Left ventricle myocardium inferior (tissue), 1 donor: ENCODE measurements at places on chromosomes 1 and 21. TPM values are rescaled to one million over a fixed set of nuclear protein-coding genes. Genes with fewer than 3 reads are reported as not detected.

Gene LEMD1
- not detected for total RNA-seq

- H3K4me3 ChIP-seq = no peak overlapping the region
- H3K27ac ChIP-seq = no peak overlapping the region
- no peaks in the 10 kb centered on the region for H3K36me3 ChIP-seq
Observed at GRCh38 chr1:184351416-184351975, 35.3 kb upstream of the C1orf21 start.

DNA sequence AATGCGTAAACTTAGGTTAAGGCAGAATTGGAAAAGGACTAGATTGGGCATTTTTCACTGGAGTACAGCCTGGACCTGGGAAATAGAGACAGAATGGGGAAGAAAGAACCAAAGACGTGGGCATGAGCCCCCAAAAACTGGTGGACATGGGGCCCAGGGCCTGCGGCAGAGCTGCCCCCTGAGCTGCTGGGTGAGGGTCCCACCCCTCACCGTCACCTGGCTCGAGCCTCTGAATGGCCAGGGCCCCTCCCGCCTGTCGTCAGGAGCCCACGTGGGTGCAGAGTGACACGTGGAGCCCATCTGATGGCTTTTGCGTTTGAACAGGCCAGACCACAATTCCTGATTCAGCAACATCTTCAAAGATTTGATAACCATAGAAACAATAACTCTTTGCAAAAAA lies 360.9 kb upstream of the VAMP3 start:
- H3K4me3 ChIP-seq = no peak overlapping the region
- no peaks in the 10 kb centered on the region for H3K4me1 ChIP-seq
- no peaks in the 10 kb centered on the region for H3K27me3 ChIP-seq
- no peak overlapping the region for H3K27ac ChIP-seq
- no peaks in the 10 kb centered on the region for H3K36me3 ChIP-seq

DNA sequence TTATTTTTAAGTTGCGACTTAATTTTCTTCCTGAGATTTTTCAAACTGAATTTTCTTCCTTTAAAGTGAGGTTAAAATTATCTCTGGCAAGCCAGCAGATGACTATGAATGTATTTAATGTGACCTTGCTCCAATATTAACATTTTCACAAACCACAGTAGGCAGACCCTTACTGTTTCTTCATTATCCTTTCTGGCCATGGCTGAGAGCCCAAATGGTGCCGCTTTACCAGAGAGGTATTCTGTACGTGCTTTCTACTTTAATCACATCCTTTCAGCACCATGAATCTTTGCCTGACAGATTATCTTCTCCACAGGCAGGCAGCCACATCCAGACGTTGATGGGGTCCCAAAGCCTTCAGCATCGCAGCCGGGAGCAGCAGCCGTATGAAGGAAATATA lies 129.6 kb downstream of the LRRC40 start:
- DNase-seq = no peak
- H3K27me3 ChIP-seq = no peaks in the 10 kb centered on the region
- H3K27ac ChIP-seq = no peak overlapping the region
- H3K4me1 ChIP-seq = no peaks in the 10 kb centered on the region

Gene ADGRL2
- total RNA-seq = 52.5 TPM
